ENCODE measurements at places on chromosomes 3 and 15.

- DNase-seq: no peak
Measured at GRCh38 chr3:29649815-29650547, 369.1 kb downstream of the RBMS3 start.

GRCh38 chr3:23928524-23928923 is 11.6 kb downstream of the RPL15 start:
- DNase-seq: no peak

DNA sequence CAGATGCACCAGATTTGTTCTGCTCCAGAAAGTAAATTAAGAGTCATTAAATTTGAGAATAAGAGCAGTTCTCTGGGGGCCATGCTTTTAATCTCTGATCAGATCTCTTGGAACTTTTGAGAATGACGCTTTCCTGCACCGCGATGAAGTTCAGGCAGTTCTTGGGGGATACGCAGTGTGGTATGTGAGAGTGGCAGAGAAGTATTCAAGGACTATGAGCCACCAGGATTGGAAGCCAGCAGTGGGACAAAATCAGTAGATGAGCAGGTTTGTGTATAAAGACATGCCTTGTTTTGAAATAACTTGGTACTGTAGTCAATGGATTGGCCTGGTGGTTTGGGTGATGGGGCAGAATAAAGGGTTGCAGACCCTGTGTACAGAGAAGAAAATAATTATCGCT is 483.6 kb downstream of the ERC2 start:
- DNase-seq: no peak

GRCh38 chr15:40232625-40233070 is 6.2 kb upstream of the PAK6 start:
- DNase-seq: no peak

- DNase-seq: no peak
Measured at GRCh38 chr15:74608786-74609185, 6.8 kb upstream of the CLK3 start.

GRCh38 chr3:151345859-151346258 is 16.5 kb upstream of the P2RY13 start:
- DNase-seq: no peak

DNA sequence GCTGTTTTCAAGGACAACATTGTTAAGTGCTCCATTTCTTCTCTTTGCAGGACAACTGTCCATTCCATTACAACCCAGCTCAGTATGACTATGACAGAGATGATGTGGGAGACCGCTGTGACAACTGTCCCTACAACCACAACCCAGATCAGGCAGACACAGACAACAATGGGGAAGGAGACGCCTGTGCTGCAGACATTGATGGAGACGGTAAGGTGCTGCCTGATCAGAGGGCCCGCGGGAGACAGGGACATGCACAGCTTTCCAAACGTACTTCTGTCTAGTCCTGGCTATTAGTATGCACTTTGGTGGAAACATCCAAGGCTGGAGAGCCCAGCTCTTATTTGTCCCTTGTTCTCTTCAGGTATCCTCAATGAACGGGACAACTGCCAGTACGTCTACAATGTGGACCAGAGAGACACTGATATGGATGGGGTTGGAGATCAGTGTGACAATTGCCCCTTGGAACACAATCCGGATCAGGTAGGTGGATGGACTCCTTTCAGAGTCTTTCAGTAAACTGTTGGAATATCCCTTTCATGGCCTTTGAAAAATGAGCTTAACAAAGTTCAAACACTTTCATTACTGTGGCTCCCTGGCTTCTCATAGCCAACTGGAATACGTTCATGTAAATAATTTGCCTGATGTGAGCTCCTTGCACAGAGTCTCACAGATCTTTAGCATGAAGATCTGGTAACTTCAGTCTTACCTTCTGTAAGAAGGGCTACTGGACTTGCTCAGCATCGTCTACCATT is 10.4 kb downstream of the THBS1 start:
- no peak for DNase-seq

DNA sequence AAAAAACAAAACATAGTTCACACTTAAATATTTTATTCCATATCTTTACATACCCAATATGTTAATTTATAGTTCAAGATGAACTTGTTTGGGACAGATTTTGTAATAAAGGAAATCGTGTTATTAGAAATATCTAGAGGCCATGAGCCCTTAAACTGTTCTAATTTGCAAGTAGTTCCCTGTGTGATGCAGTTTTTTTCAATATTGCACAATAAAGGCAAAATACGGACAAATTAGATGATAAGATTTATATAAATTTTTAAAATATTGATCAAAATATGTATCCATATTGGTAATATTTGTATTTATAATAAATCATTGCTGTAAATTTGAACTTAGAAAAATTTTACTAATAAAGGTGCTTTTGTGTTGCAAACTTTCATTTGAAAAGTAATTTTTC is 23.8 kb downstream of the CTNNB1 start:
- DNase-seq: no peak

DNA sequence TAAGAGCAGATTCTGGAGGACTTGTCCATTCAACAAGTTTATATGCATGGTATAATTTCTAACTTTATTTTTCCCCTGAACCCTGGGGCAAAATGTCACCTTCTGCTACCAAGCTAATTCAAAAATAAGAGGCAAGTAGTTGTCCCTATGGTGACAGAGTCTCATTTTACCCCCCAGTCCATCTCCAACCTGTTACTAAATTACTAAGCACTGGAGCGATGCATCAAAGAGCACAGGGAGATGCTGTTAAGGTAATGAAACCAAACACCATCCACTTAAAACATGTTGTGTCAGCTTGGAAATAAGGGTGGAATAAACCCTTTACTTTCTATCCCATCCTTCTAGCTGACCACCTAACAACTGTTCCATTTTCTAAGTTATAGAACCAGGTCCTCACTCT is 417.4 kb upstream of the ATP11B start:
- DNase-seq: no peak

GRCh38 chr3:100106094-100106493 is 8.2 kb downstream of the FILIP1L start:
- no peak for DNase-seq

GRCh38 chr3:15522016-15522415 is 510 bp upstream of the COLQ start:
- DNase-seq: no peak
